SHP77 treated with DMSO at 0.1 percent for 48 hours (cell line): ENCODE measurements at places on chromosomes 2 and 18.

- no peak for DNase-seq
Measured at GRCh38 chr2:176127774-176128072, 1.8 kb upstream of the HOXD8 start.

DNA sequence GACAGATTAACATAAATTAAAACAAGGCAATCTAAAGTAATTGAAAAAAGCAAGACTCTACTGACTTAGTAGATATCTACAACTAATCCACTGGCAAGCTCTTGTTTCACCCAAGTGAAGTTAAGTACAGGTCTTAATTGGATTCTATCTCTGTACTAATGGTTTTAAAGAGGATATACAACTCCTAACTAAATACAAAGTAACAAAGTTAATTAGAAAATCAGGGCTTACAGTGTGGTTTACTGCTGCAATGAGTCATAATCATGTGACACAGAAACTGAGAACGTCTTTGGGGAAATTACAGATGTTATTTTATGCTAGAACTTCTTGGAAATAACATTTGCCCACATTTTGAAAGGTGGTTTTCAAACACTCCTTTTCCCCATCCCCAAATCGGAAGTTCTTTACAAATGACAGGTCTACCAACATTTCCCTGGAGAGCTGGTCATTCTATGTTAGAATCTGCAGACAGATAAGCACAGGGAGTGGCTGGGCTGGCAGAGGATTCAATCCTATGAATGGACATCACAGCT is 245.3 kb downstream of the STK39 start:
- DNase-seq, result no peak

- DNase-seq, result no peak
Measured at GRCh38 chr2:214005337-214005736, 405.5 kb upstream of the VWC2L start.

- DNase-seq, result no peak
Measured at GRCh38 chr2:35168351-35168750, 1187.2 kb upstream of the CRIM1 start.

DNA sequence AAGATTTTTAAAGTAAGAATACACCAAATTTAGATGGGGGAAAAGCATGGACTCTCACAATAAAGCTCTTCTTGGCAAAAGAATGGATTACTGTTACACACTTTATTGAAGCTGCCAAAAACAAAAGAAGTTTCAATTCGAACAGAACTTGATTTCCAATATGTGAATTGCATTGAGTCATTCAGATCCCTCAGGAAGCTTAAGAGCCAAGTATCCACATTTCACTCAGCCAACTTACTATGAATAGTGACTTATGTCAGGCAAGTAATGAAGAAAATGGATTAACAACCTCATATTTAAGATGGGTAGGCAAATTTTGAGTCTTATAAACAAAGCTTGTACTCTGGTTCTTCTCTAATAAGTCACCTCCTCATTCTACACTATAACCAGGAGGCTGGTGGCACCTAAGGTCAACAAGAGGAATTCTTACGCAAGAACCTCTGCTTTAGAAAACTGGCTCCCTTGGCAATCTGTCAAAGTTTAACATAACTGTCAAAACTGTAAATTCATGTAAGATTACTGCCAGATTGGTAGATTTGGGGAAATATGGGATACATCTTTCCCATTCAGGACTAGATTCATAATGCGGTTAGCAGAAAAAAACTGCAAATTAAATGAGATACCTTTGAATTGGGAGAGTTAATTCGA is 6.0 kb downstream of the HADHA start:
- no peak for DNase-seq

DNA sequence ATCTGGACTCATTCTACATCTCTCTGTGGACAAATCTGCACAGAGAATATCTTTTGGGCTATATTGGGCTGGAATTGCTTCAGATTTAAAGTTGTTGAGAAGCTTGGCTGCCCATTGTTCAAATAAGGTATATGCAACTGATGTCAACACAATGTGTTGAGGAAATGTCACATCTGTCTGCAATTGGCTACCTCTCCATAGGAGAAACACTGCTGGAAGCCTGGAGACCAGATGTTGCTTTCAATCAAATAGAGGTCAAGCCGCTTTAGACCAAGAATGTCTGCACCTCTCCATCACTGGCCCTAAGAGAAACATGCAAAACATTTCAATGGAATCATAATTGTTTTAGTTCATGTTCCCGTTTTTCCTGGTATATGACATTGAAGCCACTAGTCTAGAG is 720.2 kb downstream of the SLC4A3 start:
- DNase-seq, result no peak

DNA sequence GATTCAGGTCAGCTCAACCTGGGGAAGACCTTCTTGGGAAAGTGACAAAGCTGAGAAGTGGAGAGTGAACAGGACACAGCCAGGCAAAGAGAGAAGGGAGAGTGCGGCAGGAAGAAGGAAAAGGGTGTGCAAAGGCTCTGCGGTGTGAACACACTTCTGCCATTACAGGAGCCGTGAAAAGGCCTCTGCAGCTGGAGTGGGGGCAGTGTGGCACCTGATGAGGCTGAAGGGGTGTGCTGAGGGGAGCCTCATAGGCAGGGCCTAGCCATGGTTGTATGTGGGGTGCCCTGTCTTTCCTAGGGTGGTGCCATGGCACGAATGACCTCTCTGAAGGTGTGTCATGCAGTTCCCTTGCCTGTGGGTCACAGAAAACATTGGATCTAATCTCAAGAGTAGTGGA is 347.6 kb downstream of the CYRIA start:
- DNase-seq, result no peak

DNA sequence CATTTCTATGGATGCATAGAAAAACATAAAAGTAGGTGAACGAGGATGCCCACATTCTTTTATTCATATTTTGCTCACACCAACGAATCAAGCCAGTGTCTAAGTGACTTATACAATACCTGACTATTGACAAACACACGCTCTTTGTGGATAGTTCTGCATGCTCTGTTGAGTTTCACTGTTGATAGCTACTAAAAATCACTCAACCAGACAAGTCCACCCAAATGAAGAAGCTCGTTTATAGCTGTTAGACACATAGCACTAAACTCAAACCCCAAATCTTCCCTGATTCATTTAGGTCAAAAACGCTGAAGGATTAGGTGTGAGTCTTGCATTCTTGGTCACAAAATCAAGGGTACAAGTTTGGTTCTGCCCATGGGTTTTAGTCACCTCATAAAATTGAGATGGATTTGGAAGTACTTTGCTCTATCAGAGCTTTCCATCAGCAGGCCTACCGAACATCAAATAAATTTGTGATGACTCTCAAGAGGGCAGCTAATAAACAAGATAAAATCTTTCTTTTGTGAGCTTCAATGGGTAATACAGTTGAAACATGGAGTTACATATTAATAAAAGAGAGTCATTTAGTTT is 92.7 kb upstream of the ETAA1 start:
- no peak for DNase-seq

DNA sequence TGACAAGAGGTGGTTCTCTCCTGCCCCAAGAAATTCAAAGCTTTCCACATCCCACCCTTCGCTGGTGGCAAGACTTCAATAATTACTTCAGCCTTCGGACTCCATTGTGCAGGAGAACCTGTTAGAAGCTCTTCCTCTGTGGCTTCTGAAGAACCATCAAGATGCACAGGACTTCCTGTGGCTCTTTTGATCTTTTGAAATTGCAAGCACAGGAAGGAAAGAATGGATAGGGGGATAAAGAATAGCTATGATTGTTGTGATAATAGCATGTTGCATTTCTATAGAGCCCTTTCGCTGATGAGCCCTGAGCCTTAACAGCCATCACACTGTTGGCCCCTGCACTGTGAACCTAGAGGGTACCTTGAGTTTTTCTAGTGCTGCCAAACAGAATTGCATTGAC is 7.4 kb downstream of the EPAS1 start:
- no peak for DNase-seq

DNA sequence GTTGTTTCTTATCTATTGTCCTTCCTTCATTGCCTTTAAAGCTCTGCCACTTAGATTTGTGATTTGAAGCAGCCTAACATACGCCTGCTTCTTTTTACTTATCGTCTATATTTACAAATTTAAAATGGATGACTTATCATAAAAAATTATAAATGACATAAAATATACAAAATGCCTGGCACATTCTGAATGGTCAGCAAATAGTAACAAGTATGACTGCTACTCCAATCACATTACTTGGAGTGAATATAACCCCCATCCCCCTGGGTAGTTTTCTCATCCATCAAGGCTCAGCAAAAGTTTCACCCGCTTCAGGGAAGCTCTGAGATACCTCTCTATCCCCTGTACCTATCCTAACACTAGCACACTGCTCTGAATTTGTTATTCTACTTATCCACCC is 708.9 kb downstream of the ERBB4 start:
- DNase-seq, result no peak

DNA sequence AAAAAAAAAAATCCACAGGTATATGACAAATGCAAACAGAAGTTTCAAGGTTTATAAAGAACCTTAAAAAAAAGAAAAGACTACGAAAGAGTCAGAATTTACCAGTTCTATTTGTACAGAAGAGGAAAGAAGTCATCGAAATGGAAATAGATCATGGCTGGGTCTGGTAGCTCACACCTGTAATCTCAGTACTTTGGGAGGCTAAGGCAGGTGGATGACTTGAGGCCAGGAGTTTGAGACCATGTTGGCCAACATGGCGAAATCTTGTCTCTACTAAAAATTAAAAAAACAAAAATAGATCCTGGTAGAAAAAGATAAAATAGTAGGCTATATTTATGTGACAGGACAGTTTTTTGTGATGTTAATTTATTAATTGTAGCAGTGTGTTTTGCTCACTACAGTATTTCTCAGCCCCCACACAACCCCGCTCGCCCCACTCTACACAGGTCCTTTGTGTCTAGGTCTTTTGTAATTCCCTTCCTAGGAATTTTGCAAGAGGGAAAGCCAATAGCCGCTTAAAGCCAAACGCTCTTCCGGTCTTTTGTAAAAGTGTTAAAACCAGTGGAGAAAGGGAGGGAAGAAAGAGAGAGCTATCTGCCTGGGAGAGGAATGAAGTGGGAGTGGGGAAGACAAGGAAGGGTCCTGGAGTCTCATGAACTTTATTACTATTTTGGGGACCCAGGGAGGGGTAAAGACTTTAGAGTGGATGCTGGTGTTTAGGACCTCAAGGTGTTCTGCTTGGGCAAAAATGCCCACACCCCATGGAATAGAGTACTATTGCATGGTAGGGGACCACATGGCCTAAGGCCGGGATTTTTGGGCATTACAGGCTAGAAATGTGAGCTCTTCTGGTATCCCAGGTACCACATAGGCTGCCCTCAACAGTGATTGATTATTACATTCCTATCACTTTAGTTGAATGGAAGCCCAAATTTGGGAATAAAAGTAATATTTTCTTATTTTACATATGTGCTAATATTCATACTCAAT is 59.4 kb upstream of the XPO1 start:
- no peak for DNase-seq

- no peak for DNase-seq
Measured at GRCh38 chr2:74593826-74594772, 39.6 kb downstream of the DOK1 start.

DNA sequence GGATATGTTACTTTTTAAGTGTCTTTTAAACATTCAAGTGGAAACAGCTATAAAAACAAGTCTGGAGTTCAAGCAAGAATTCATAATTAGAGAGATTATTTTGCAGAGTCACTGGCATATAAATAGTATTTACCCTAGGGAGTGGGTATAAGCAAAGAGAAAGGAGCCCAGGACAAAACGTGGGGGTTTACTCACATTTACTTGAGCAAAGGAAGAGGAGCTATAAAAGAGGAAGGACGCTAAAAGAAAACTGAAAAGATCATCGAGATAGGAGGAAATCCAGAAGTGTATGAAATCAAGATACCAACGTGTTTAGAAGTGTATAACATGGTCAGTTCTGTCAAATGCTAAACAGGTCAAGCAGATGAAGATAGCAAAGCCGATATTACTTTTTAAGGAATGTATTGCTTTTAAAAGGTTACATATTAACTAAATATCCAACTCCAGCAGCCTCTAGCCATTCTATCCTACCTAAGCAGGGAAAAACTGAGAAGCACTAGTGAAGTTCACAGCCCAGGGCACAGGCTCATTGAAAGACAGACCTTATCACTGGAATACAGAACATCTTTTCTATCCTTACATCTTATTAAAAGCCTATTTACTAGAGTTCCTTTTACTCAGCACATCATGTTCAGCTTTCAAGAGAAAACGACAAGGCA is 8.6 kb downstream of the KANSL1L start:
- no peak for DNase-seq

- no peak for DNase-seq
Measured at GRCh38 chr2:44118257-44118656, 50.4 kb upstream of the PPM1B start.

DNA sequence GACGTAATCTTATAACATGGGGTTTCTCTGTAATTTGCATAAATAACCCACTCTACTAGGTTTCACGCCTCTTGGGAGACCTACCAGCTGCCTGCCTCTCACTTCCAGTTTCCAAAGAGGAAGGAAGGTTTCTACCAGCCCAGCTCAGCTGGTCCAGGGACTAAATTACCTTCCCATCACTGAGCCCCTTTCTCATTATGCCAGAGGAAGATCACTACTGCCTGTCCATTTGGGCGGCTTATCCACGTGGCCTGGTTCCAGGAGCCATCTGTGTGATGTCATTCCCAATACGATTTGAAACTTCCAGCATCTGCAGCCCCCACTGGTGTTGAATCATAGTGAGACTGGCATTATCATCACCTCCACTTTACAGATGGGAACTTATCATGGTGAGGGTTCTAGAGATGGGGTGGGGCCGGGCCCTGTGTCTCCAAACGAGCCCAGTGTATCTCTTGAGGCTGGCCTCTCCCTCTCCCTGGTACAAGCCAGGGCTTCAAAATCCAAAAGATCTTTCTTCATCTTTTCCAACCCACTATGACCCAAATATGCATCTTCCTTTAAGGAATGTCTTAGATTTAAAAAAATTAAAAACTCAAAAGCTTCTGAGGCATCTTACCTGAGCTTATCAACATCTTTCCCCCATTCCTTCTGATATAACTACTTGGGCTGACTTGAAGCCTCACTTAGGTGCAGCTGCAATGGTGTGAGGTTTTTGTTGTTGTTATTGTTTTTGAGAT is 140.8 kb downstream of the DDX1 start:
- no peak for DNase-seq

GRCh38 chr2:85695121-85695520 is 963 bp downstream of the GNLY start:
- no peak for DNase-seq

GRCh38 chr2:136809998-136810397 is 44.7 kb downstream of the THSD7B start:
- DNase-seq, result no peak

- no peak for DNase-seq
Measured at GRCh38 chr2:157986761-157987160, 110.6 kb upstream of the ACVR1 start.

- DNase-seq, result no peak
Measured at GRCh38 chr18:35778850-35779627, 193.4 kb upstream of the RMP24 start.

GRCh38 chr18:44180683-44181082 is 500.0 kb upstream of the SETBP1 start:
- DNase-seq, result no peak

- no peak for DNase-seq
Measured at GRCh38 chr2:11055679-11056215, 99.5 kb upstream of the SLC66A3 start.

- DNase-seq, result no peak
Measured at GRCh38 chr2:111250448-111251030, 129.8 kb downstream of the BCL2L11 start.

- no peak for DNase-seq
Measured at GRCh38 chr2:110973262-110973661, 147.5 kb upstream of the BCL2L11 start.

- no peak for DNase-seq
Measured at GRCh38 chr2:190365499-190366204, 22.3 kb downstream of the INPP1 start.

GRCh38 chr2:119483896-119484718 is 40.2 kb downstream of the SCTR start:
- DNase-seq, result no peak

- no peak for DNase-seq
Measured at GRCh38 chr2:88955607-88956006, 264.1 kb downstream of the RPIA start.
